ENCODE measurements at places on chromosomes 13 and 19. TPM values are rescaled to one million over a fixed set of nuclear protein-coding genes. Genes with fewer than 3 reads are reported as not detected.

DNA sequence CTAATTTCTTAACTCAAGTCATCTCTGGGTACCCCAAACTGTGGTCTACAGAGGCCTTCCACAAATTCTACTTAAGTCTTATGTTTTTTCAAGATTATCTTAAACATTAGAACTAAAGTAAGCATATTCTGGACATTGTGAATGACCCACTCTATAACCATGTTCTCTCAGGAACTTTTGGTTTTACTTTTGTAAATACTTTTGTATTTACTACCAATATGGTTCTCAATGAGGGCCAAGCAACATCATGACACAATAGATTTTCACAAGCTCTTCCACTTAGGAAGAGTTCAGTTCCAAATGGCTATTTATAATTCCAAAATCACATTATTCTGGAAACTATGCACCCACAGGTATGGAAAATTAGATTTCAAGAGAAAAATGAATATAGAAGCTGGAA, 10.8 kb downstream of the DIAPH3 start:
- peaks cover 4% of the 10 kb centered on the region for H3K4me1 ChIP-seq
- H3K36me3 ChIP-seq = peaks cover 15% of the 10 kb centered on the region
- no peaks in the 10 kb centered on the region for H3K27me3 ChIP-seq

DNA sequence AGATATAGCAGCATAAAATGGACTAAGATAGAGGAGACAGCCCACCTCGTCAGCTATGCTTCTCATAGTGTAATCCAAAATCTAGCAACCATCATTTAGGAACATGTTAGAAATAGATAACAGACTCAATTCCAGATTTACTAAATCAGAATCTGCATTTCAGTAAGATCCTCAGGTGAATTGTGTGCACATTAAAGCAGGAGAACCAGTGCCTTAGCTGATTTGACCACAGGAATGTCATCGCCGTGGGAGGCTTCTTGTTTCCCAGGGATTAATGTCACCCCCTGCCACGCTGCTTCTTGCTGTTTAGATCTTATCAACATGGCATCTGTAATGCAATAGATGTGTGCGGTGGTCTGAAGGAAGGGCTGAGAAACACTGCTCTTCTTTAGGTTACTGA, 84.0 kb downstream of the GPC5 start:
- H3K36me3 ChIP-seq = no peaks in the 10 kb centered on the region
- H3K27ac ChIP-seq = no peak overlapping the region
- no peak overlapping the region for H3K4me3 ChIP-seq
- no peak for DNase-seq
- peaks cover 10% of the 10 kb centered on the region for H3K4me1 ChIP-seq

- peaks cover 3% of the 10 kb centered on the region for H3K36me3 ChIP-seq
- no peaks in the 10 kb centered on the region for H3K27me3 ChIP-seq
- H3K27ac ChIP-seq = no peak overlapping the region
- DNase-seq = no peak
- no peak overlapping the region for H3K4me3 ChIP-seq
Measured at GRCh38 chr19:58569191-58569942, 3.8 kb downstream of the MZF1 start.

GRCh38 chr19:49247676-49248075, 77.3 kb downstream of the SLC6A16 start:
- no peaks in the 10 kb centered on the region for H3K4me1 ChIP-seq
- no peak for DNase-seq
- no peak overlapping the region for H3K27ac ChIP-seq
- peaks cover 17% of the 10 kb centered on the region for H3K27me3 ChIP-seq

DNA sequence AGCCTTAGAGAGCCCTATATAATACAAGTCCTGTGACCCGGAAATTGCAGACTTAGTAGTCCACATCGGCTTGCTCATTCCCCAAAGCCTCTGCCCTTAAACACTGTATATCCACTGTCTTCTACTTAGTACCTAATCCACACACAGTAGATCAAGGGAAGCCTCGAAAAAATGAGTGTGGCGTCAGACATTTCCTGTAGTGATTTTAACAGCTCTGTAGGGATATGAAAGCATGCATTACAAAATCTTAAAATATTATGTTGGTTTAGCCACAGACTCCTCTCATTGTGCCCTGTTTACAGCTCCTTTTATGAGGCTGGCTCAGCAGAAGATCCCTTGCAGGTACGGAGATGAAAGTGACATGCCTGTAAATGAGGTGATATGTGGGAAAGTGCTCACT, 416.3 kb downstream of the LIG4 start:
- H3K4me3 ChIP-seq = no peak overlapping the region
- no peak for DNase-seq
- no peaks in the 10 kb centered on the region for H3K36me3 ChIP-seq
- no peaks in the 10 kb centered on the region for H3K4me1 ChIP-seq

GRCh38 chr13:98541701-98542203, 35.2 kb downstream of the STK24 start:
- H3K27me3 ChIP-seq = no peaks in the 10 kb centered on the region
- H3K36me3 ChIP-seq = peaks cover 5% of the 10 kb centered on the region
- peak overlapping the region; percentile 97 for H3K27ac ChIP-seq
- peaks cover 56% of the 10 kb centered on the region for H3K4me1 ChIP-seq
- DNase-seq = no peak

DNA sequence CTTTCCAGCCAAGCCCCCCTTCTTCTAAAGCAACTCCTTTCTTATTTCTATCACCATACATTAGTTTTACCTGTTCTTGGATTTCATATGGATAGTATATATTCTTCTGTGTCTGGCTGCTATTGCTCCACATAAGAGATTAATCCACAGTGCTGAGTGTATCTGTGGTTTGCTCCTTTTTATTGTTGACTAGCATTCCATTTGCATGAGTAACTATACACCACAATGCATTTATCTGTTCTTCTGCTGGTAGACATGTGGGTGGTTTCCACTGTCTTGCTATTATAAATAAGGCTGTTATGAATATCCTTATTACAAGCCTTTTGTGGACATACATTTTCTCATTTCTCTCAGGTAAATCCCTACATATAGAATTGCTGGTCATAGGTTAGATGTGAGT, 138.2 kb downstream of the SLC7A1 start:
- H3K27ac ChIP-seq = no peak overlapping the region
- DNase-seq = no peak
- no peaks in the 10 kb centered on the region for H3K27me3 ChIP-seq
- H3K36me3 ChIP-seq = no peaks in the 10 kb centered on the region
- peaks cover 25% of the 10 kb centered on the region for H3K4me1 ChIP-seq

DNA sequence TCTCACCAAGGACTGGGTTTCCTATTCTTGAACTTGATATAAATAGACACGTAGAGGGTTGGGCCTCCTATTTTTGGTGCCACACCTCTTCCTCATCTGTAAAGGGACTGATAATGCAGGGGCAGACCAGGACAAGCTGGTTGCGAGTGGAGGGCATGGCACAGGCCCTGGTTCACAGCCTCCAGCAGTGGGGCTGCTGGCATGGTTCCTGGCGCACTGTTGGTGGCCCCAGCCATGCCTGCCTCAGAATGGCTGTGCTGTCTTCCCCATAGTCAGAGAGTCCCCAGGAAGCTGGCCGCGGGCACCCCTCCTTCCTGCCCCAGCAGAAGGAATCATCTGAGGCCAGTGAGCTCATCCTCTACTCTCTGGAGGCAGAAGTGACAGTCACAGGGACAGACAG, 10.5 kb upstream of the OVOL3 start:
- H3K4me3 ChIP-seq = no peak overlapping the region
- H3K27me3 ChIP-seq = no peaks in the 10 kb centered on the region
- H3K27ac ChIP-seq = no peak overlapping the region

- H3K36me3 ChIP-seq = no peaks in the 10 kb centered on the region
- H3K4me3 ChIP-seq = no peak overlapping the region
- H3K4me1 ChIP-seq = no peaks in the 10 kb centered on the region
- peaks cover 4% of the 10 kb centered on the region for H3K27me3 ChIP-seq
- no peak for DNase-seq
- no peak overlapping the region for H3K27ac ChIP-seq
Measured at GRCh38 chr19:32824191-32824751, 45.3 kb downstream of the SLC7A9 start.

Gene PLEKHG2
- 160 TPM for total RNA-seq

Gene ZNF442
- total RNA-seq = 4.3 TPM

Gene PINLYP
- total RNA-seq = 14.5 TPM

Gene IL17D
- 6.2 TPM for total RNA-seq

Gene MTIF3
- total RNA-seq = 40.4 TPM
